ENCODE measurements at places on chromosomes 4 and X. TPM values are rescaled to one million over a fixed set of nuclear protein-coding genes. Genes with fewer than 3 reads are reported as not detected.

Gene EBP
- total RNA-seq, result 19.2 TPM

Gene HCCS
- total RNA-seq, result 10.6 TPM

Gene SYTL5
- 4.4 TPM for total RNA-seq

Gene PFKFB1
- total RNA-seq, result 0.16 TPM

Gene RNF113A
- total RNA-seq, result 7.8 TPM

Gene VCX3A
- not detected for total RNA-seq

Gene KCNIP4
- 23.5 TPM for total RNA-seq

Gene HPGDS
- 19.3 TPM for total RNA-seq

Gene NDP
- total RNA-seq, result 2.5 TPM

Gene TMPRSS11F
- not detected for total RNA-seq

Gene AMTN
- total RNA-seq, result not detected

Gene PSAPL1
- 0.05 TPM for total RNA-seq

Gene SUPT20HL1
- total RNA-seq, result 0.16 TPM

Gene SPP1
- total RNA-seq, result 76.1 TPM

Gene SMC1A
- 15.2 TPM for total RNA-seq

Gene CCKAR
- 0.26 TPM for total RNA-seq

Gene USP17L30
- not detected for total RNA-seq

Gene SATL1
- 0.21 TPM for total RNA-seq

Gene ARHGAP4
- 11.6 TPM for total RNA-seq

Gene ITIH6
- 0.05 TPM for total RNA-seq

Gene CCSER1
- 88.0 TPM for total RNA-seq
